Aorta (tissue), 5 donors: ENCODE measurements at places on chromosomes 7 and 10. TPM values are rescaled to one million over a fixed set of nuclear protein-coding genes. Genes with fewer than 3 reads are reported as not detected.

- DNase-seq, result no peak
These were observed 178.8 kb downstream of the PTPN20 start for GRCh38 chr10:47090042-47090441.

DNA sequence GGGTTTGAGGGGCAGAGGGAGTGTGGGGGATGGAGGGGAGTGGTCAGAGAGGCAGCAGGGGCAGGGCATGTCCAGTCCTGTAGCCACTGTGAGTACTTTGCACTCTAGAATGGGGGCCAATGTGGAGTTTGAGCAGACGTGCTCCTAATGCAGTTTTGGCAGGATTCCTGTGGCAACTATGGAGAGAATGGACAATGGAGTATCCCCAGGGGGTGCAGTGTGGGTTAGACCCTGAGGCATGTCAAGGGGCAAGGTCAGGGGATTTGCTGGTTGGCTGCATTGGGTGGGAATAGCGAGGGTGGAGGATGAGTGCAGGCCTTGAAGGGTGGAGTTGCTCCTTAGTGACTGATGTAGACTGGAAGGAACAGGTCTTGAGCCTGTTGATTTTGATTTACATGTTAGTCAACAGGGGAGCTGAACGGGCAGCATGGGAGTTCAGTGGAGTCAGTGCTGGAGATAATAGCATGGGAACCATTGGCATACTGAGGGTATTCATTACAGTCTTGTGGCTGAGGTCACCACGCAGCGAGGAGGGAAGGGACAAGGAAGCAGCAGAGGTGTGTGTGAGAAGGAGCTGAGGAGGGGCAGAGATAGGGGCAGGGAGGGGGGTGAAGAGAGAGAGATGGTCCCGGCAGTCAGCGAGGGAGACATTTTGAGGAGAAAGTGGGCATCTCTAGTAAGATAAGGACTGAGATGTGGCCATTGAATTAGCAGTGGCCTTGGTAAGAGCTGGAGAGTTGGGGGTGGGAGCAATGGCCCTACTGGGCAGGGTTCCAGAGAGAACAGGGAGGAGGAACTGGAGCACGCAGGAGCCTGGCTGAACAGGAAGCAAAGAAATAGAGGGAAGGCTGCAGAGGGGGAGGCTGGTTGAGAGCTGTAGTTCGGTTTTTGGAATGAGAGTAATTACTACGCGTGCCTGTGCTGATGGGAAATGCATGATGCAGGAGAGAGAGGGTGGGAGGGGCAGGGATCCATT is 112.7 kb downstream of the CCNY start:
- peak; percentile 76 for DNase-seq

DNA sequence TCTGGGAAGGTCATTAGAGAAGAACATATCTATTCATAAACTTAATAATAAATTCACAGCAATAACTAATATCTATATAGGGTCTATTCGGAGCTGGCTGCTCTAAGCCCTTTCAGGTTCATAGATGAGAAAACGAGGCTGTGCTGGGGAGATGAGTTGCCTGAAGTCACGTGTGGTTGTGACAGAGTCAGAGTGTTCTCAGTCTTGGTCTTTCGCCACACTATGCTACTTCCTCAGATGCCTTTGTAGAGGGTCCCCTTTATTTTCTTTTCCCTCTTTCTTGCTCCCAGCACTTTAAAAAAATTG is 43.7 kb upstream of the FAM180A start:
- no peak for DNase-seq

MKX gene
- polyA plus RNA-seq, result 4.1 TPM

DNA sequence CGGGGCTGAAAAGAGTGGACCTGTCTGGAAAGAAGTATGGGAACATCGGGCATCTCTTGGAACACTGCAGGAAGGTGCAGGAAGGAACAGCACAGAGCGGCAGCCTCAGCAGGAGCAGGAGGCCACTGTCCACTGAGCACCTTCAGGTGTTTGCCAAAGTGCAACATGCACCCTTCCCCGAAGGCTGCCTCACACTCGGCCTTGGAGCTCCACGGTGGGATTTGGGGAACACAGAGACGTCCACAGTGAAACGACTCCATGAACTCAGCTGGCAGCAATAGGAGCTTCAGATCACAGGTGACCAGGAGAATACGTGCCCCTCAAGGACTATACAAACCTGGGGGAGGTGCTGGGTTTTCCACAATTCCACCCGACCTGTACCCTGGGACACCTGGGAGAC is 140.3 kb upstream of the RET start:
- no peak for DNase-seq

DNA sequence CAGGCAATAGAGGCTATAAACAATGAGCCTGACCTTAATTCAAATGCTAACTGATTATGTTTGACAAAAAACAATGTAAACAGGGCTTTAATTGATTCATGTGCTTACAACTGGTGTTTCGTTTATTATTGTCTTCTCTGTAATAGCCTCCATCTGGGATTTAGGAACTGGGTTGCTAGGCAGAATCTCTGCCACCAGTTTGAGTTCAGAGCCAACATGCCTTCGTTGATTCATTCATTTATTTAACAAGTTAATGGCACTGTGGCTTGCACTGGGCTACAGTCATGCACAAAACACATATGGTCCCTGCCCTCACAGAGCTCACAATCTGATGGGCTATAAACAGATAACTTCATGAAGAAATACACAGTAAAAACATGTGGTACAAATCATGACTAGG is 19.6 kb upstream of the CDHR3 start:
- DNase-seq, result no peak

DNA sequence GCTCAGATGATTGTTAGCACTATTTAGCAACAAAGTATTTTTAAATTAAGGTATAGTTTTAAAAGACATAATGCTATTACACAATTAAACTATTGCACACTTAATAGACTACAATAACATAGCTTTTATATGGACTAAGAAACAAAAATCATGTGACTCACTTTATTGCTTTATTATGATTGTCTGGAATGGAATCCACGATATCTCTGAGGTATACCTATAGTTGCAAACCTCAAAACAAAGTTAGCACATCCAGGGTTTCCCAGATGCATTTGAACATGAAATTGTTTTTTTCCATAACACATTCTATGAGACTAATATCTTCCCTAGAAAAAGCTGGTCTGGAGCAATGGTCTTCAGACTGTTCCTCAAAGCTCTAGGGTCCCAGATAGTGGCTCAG is 18.3 kb upstream of the RPEL1 start:
- DNase-seq, result no peak

VENTX gene
- polyA plus RNA-seq, result 1.3 TPM

DNA sequence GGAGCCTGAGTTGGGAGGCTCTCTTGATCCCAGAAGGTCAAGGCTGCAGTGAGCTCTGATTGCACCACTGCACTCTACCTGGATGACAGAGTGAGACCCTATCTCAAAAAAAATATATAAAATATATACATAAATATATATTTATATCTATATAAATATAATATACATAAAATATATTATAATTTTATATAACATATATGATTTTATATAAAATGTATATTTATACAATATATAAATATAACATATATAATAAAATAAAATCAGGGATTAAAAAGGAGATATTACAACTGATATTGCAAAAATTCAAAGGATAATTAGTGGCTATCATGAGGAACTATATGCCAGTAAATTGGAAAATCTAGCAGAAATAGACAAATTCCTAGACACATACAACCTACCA is 353.5 kb upstream of the HPS1 start:
- DNase-seq, result no peak

ADAMTS14 gene
- 0.08 TPM for polyA plus RNA-seq

DNA sequence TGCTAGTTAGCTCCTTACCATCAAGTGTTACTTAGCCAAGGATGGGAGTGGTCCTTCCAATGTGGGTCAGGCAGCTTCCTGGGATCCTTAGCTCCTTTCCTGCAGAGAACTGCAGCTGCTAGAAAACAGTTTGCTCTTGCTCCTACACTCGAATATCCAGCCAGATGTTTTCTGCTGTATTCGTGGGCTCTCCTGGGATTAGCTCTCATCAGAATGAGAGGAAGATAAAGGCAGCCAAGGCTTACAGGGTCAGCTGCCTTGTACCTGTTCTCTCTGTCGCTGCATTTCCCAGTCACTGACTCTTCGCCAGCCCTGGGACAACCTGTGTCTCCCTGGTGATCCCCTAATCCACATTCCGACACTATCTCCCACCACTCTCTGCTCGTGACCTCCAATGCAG is 29.0 kb downstream of the NEUROD6 start:
- DNase-seq, result no peak

DNA sequence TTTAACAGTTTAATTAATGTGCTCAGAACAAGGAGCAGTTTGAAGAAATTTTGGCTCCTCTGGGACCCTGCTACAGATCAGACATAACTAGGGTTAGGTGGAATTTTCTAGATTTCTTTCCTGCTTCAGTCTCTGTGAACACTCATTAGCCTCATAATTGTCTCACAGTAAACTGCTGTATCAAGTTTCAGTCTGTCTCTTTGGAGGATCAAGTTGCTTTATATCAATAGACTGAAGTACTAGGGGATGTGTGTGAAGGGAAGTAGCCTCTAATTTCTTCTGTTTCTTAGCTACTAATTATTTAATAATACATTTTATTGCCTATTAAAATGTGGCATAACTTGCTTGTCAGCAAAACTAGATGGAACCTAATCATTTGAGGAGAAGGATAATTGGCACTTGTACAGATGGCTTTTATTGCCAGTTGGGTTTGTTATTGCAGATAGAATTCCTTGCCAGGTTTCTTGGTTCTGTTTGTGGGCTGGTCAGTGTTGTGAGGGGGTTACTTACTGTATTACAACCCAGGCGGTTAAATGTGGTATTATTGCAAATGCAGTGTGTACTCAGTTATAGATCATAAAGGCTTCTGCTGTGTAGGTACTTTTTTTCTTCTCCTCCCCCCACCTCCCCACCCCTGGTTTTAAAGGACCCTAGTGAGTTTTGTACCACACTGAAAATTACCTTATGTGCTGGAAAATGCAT is 758.0 kb downstream of the AUTS2 start:
- no peak for DNase-seq

PSMA2 gene
- polyA plus RNA-seq, result 108 TPM

DNA sequence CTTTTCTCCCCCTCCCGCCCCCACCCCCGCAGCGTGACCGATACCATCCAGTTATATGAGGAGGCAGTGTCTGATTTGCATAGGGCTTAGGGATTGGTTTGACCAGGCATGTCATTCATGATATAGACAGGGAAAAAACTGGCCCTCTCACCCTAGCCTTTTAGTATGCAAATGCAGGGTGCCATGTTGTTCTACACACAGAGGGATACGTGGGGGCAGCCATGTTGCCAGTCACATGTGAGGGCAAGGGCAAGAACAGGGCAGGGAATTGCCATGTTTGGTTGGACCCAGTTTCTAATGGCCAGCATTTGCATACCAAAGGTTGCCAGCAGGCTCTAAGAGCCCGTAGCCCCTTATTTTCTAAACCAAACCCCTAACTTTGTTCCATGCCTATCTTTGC is 552.1 kb downstream of the SORCS1 start:
- DNase-seq, result no peak

FAM25G gene
- not detected for polyA plus RNA-seq

MYL10 gene
- not detected for polyA plus RNA-seq

GRCh38 chr10:58721601-58722281 is 209.1 kb downstream of the BICC1 start:
- no peak for DNase-seq

- no peak for DNase-seq
These were observed 115.9 kb upstream of the CACUL1 start for GRCh38 chr10:118870467-118871243.

DNA sequence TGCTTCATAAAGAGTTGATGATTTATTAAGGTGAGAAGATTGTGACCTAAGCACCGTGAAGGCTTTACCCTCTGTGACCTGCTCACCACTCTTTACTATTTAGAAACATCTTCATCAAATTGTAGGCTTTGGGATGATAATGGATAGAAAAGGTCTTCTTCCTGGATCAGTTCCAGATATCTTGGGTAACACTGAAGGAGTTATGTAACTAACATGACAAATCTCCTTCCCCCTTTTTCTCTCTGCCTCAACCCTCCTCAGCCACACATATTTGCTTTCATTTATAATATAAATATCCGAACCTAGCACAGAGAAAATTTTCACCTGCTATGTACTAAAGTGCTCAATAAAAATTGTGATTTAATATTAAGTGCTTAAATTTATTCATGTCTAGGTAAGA is 151.5 kb downstream of the FRMD4A start:
- no peak for DNase-seq

- DNase-seq, result no peak
These were observed 350.9 kb upstream of the NPVF start for GRCh38 chr7:25578991-25579777.

GRCh38 chr10:101301111-101301731 is 52.7 kb upstream of the BTRC start:
- DNase-seq, result no peak

- DNase-seq, result no peak
These were observed 223.1 kb upstream of the FZD1 start for GRCh38 chr7:91041141-91041540.

DNA sequence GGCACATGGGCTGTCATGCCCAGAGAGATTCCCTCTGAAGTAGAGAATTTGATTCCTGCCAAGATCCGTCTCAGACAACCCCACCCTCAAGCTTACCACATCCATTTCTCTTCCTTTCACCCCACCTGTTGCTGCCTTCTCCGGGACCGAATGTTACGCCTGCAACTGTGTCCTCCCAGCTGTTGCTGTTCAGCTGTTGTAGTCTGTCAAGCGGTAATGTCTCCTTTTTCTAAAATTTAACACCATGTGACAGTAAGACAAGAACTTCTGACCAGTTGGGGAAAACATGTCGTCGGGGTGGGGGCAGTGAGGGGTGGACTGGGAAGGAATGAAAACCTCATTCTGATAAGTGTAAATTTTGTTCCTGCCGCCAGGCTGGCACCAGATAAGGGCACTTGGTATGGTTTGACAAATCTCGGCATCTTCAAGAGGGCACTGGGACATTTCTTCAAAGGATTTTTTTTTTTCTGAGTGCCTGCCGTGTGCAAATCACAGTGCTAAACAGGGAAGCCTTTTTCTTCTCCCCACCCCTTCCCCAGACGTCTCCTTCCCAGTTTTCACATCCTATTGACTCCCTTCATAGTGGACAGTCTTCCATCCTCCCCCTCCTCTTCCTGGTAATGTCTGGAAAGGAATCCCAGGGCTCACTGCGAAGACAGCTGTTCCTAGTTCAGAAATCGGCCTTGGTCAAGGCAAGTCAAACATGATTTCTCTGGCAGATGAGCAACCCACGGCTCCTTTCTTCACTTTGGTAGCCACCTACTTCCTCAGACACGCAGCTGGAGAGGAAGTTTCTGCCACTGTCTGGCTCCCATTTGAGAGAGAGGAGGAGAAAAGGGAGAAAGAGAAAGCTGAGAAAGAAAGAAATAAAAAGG is 5.0 kb upstream of the CELF2 start:
- DNase-seq, result no peak

DNA sequence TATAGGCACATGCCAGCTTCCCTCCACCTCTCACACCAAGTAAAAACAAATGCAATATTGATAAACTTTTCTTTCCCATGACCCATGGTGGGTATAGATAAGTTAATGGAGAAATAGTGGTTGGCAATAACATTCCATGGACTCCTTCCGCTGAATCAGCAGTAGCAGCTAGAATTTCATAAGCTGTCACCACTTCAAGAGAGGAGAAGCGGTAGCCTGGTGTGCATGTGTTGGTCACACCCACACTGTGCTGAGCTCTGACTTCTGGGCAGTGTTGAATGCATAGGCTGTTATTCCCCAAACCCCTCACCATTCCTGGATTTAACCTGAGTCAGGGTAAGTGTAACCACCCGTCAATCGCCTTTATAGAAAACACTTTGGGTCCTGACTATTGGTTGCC is 32.5 kb upstream of the BMPER start:
- no peak for DNase-seq

- no peak for DNase-seq
These were observed 103.5 kb downstream of the PARP12 start for GRCh38 chr7:139959285-139959628.

FKBP9 gene
- 55.0 TPM for polyA plus RNA-seq
